CD14-positive monocyte (primary cell): ENCODE measurements at places on chromosomes 13 and 19.
A peak's percentile ranks its signal among the peaks of the same experiment; 100 is the strongest.

DNA sequence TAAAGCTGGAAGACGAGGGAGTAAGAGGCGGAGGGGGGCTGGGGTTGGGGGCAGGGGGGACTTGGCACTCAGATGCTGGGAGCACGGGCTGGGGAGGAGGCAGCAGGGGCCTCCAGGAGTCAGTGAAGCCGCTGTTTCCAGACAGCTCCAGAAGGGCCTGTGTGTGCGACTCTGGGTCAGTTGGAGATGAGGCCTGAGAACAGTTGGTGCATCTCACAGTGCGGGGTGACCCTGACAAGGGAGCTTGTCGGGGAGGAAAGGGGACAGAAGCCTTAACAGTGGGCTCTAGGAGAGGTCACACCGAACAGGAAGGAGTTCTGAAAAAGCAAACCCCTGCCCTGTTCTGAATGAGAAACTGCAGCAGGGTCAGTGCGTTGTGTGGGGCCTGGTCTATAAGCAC lies 11.2 kb downstream of the NAXD start:
- DNase-seq, result no peak

DNA sequence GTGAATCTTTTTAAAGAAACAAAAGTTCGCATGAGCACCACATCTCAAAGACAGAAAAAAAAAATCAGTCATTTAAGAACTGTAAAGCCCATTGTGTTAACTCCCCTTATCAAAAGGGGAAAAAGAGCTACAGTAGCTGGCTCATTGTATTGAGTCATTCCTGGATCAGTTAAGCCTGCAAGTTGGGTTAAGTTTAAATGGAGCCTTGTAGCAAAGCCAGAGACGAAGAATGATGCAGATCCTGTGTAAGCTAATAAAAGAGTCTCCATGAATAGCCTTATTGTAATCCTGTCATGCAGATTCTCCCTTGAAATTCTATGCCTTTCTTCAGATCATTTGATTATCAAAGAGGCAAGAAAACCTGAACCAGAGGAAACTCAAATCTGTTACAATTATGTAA lies 83.8 kb downstream of the CRYL1 start:
- DNase-seq, result no peak

DNA sequence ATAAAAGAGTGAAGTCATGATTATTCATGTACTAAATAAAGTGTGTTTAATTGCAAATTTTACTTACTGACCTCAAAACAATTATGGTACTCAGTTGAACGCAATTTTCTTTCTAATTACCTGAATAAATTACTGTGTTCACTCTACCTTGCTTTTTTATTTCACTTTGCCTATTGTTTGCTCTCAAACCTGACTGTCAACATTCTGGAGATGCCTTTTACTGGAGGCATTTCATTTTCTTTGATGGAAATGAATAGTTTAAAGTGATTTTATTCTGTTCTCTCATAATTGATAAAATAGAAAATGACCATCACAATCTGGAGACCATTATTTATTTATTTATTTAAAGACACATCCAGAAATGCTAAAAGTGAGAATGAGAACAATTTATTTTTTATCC lies 811.5 kb upstream of the ATXN8OS start:
- DNase-seq, result no peak

GRCh38 chr19:47723581-47723940 lies 10.3 kb downstream of the EHD2 start:
- peak; percentile 82 for DNase-seq

- DNase-seq, result no peak
Observed at GRCh38 chr19:47028195-47028601, 8.6 kb downstream of the NPAS1 start.

GRCh38 chr13:27617881-27618321 lies 2.4 kb downstream of the LNX2 start:
- DNase-seq, result no peak

DNA sequence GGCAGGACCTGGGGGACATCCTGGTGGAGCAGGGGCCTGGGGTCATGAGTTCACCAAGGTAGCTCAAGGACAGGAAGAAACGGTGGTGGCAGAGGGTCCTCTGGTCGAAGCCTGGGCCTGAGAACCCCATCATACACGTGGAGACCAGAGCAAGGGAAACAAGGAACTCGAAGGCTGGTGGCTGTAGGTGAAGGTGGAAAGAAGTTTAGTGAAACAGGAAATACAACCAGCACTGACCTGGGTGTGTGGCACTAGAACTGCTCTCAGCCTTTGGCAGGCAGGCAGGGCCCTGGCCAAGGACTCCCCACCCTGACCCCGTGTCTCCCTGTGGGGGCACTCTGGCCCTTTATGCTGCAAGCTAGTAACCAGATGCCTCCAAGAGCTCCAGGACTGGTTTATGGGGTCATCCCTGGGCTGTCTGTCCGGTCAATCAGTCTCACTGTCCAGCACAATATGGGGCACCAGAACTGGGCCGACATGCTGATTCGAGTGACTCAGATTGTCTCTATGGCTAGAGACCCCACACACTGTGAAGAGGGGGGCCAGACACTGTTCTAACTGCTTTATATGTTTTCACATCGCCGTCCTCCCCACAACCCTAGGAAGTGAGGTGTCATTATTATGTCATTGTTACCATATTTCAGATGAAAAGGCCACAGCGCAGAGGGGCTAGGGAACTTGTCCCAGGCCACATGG lies 3.8 kb downstream of the COX6B2 start:
- DNase-seq, result no peak

- no peak for DNase-seq
Observed at GRCh38 chr19:7731218-7731595, 703 bp downstream of the CLEC4G start.

DNA sequence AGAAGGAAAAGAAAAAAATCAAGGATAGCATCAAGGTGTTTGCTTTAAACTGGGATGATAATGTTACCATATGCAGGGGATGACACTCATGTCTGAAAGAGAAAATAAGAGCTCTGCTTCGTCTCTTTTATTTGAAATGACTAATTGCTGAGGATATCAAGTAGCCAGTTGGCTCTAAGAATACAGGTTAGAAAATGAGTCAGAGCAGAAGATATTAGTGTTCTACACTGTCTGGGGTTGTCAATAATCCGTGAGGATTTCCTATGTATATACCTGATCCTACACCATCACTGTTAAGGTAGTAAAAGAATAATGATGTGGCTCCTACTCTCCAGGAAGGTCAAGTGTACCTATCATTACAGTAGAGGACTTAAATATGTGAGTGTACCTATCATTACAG lies 562.5 kb downstream of the GPC6 start:
- no peak for DNase-seq

GRCh38 chr19:53597023-53597422 lies 34.8 kb upstream of the DPRX start:
- DNase-seq, result no peak

- no peak for DNase-seq
Observed at GRCh38 chr19:2607712-2608601, 94.5 kb downstream of the GNG7 start.

DNA sequence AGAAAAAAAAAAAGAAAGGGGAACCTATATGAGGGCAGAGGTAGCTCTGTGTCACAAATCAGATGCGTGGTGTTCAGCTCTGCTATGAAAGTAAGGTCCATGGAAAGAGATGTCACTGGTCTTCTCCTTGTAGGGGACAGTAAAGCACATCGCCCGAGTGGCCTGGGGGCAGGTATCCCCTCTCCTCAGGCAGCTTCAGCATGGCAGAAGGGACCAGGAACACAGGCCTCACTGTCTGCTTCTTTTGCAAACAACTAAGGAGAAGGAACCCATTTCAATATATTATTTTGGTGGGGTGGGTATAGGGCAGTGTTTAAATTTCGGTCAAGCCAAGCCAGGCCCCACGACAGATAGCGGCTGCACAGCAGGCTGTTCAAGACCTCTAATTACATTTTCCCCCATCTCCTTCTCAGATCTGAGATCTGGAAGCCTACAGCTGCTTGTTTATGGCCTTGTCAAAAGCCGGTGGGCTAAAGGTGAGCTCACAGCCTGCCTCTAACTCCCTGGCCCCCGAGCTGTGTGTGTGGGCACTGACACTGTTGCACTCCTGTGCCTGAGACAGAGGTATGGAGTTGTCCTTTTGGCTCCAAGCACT lies 72.8 kb downstream of the HSPH1 start:
- DNase-seq, result no peak

GRCh38 chr13:40403509-40404241 lies 262.8 kb downstream of the FOXO1 start:
- DNase-seq, result no peak

GRCh38 chr13:85430216-85430794 lies 368.9 kb downstream of the SLITRK6 start:
- DNase-seq, result no peak
